ENCODE measurements at places on chromosomes 5 and 9. TPM values are rescaled to one million over a fixed set of nuclear protein-coding genes. Genes with fewer than 3 reads are reported as not detected.

GKAP1 gene
- 26.7 TPM for polyA plus RNA-seq

SLC46A2 gene
- 0.54 TPM for polyA plus RNA-seq

IRGM gene
- 0.48 TPM for polyA plus RNA-seq

PCDH12 gene
- 7.3 TPM for polyA plus RNA-seq

CHSY3 gene
- polyA plus RNA-seq, result 4.3 TPM

LHX3 gene
- polyA plus RNA-seq, result 2.7 TPM

IL3 gene
- not detected for polyA plus RNA-seq

- DNase-seq, result no peak
These were observed 27.0 kb downstream of the CDKN2A start for GRCh38 chr9:21967169-21967568.

GRCh38 chr9:84856181-84856632, 186.7 kb downstream of the NTRK2 start:
- no peak for DNase-seq

GRCh38 chr5:149959406-149960236, 937 bp upstream of the SLC26A2 start:
- no peak for DNase-seq

DNA sequence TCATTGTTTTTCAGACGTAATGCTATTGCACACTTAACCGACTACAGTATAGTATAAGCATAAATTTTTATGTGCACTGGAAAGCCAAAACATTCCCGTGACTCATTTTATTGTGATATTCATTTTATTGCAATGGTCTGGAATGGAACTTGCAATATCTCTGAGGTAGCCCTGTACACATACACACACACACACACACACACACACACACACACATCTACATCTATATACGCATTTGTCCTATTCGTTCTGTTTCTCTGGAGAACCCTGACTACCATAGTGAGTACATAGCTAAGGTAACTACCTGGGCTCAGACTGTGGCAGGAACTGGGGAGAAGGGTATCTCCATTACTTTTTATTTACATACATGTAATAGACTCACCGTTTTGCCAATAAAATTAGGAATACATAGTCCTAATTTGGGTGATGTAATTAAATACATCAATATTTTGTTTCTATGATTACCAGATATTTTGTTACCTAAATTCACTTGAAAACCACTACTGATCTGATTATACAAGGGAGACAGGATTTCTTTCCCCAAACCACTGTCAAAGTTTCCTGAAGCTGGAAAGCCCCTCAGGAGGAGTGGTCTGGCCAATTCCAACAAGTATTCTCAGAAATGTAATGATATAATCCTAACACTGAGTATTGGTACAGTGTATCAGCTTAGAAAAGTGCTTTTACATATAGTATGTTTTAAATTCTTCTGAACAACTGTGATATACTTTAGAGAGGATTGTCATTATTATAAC, 74.0 kb upstream of the PLPP1 start:
- DNase-seq, result no peak

DNA sequence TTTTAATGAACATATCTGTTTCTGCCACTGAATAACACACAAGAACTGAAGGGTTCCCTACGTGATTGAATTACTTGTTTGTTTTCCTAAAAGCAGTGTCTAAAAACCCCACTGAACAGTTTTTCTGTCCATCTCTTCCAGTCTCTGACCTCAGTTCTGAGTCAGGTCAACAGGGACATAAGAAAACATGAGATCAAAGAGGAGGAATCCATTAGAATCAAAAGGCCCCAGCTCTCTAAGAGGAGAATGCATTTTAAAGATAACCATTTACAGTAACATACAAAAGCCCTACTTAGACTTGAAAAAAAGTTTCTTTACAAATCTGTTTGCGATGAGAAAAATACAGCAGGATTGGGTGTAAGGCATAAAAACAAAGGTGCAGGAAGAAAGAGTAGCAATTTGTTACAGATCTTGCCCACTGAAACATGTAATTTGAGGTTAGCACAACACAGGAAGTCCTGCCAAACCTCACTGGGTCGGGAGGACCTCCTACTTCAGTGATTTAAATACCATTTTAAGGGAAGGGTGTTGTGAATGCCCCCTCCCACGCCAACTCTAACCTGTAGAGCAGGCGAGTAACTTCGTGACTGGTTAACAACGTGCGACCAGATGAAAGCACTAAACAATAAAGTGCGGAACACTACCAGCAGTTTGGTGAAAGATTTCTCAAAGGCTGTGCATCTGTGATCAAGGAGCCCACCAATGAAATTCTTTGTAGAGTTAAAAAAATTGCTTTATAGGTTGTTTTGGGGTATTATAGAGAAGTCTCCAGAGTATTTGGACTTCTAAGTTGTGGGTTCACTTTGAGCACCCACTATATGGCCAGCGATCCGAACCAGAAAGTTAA, 1.3 kb downstream of the QSOX2 start:
- DNase-seq, result no peak

DNA sequence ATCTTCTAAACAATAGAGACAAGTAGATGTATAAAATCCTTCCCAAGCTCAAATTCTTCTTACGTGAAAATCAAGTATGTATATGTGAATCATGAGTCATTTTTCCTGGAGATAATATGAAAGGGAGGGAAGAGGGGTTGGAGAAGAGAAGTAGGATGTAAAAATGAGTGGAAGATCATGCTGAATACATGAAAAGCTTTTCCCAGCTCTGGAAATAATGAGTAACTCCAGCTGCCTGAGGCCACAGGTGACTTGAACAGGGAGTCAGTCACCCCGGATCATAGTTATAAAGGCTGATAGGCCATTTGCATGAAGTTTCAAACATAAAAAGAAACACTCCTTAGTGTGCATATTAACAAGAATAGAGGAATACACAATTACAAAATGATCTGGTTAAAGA, 486.7 kb downstream of the EFNA5 start:
- DNase-seq, result no peak

GRCh38 chr9:13284011-13284410, 4.5 kb upstream of the MPDZ start:
- DNase-seq, result no peak

DNA sequence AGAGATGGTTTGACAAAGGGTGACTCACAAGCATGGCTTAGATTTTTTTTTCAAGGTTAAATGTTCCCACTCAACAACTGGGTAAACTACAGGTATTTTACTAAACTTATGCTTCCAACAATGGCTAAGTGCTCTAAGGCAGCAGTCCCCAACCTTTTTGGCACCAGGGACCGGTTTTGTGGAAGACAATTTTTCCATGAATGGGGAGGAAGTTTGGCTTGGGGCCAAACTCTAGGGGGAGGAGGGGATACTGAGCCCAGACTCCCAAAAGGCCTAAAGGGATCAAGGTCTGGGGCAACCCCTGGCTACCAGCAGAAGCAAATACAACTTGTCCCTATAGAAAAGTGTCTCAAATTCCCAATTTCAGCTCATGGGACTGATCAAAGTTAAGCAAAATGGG, 32.0 kb upstream of the HSD17B3 start:
- DNase-seq, result no peak

GRCh38 chr9:122228568-122229484, at the start of gene LHX6:
Gene LHX6 (minus strand): TSS chr9:122228957. CDS start chr9:122228740, 217 bp downstream.
- DNase-seq, result peak; percentile 37

DNA sequence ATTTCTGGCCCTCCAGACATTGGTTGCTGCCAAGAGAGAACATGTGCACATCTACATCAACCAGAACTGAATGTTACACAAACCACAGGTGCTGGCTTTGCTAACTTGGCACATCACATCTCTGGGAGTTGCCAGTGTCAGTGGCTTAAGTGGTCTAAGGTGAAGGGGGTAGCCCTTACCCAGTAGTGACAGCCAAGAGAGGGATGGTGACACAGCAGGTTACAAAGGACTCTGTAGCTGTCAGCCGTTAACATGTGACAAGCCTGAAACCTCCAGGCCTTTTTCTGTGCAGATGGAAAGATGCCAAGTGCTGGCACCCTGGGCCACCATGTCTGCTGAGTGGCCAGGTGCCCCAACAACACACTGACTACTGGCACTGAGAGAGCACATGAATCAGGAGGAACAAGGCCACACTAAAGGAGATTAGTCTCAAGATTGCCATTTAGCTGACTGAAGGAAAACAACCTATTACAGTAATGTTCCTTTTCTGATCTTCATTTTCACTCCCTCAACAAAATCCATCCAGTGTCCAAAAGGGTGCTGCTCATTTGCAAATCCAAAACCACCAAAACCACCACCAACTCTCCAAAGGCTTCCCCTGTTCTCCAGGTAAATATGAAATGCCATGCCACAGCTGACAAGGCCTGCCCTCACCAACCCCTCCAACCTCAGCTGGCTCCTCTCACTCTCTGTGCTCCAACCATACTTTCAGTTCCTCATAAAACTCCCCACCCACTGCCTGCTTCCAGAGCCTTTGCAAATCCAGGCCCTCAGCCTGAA, 20.2 kb downstream of the SIL1 start:
- DNase-seq, result no peak

- DNase-seq, result no peak
These were observed 57.3 kb upstream of the HSPB3 start for GRCh38 chr5:54398191-54398590.

DNA sequence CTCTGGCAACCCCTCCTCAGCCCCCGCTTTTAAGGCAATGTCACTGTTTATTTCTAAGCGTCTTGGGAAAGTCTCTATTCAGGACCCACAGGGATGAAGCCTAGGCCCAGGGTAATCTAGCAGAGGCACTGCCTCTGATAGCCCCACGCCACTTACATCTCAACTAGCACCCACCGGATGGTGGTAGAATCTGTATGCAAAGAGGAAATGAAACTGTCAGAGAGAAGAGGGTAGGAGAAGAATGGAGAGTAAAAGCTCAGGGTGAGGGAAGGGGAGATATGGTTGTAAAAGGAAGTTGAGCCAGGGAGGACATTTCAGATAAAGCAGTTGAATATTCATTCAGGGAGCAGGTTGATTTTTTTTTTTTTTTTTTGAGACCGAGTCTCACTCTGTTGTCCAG, 3.0 kb downstream of the FRRS1L start:
- DNase-seq, result no peak

- peak; percentile 60 for DNase-seq
These were observed 494 bp downstream of the ASTN2 start for GRCh38 chr9:117414220-117414905.
